ENCODE measurements at places on chromosomes 11 and 22. TPM values are rescaled to one million over a fixed set of nuclear protein-coding genes. Genes with fewer than 3 reads are reported as not detected.

DNAJB7 gene
- not detected for total RNA-seq

VWCE gene
- 6.2 TPM for total RNA-seq

ART1 gene
- not detected for total RNA-seq

OR4C46 gene
- total RNA-seq = not detected

SOX10 gene
- total RNA-seq = not detected

SLC22A12 gene
- total RNA-seq = not detected

VSIG10L2 gene
- not detected for total RNA-seq

GP1BB gene
- total RNA-seq = 1.8 TPM

IL17REL gene
- not detected for total RNA-seq

APOL5 gene
- not detected for total RNA-seq

TSPAN4 gene
- total RNA-seq = 168 TPM

C11orf87 gene
- 4.3 TPM for total RNA-seq

PKNOX2 gene
- 1.2 TPM for total RNA-seq

OR5P2 gene
- total RNA-seq = not detected

XNDC1N gene
- total RNA-seq = 8.8 TPM

LZTR1 gene
- total RNA-seq = 58.0 TPM

CFAP68 gene
- 10.9 TPM for total RNA-seq

PRRG4 gene
- total RNA-seq = 0.29 TPM

OR8G5 gene
- total RNA-seq = not detected

CCDC89 gene
- total RNA-seq = 4.1 TPM

RAG1 gene
- total RNA-seq = 0.36 TPM

PDE2A gene
- 0.36 TPM for total RNA-seq

OR8G1 gene
- total RNA-seq = not detected

HYLS1 gene
- 5.8 TPM for total RNA-seq

FREY1 gene
- total RNA-seq = 1.8 TPM

MFNG gene
- 0.72 TPM for total RNA-seq

SMIM38 gene
- under 0.01 TPM for total RNA-seq

HRAS gene
- 35.7 TPM for total RNA-seq

EFCAB6 gene
- 1.8 TPM for total RNA-seq

TTC36 gene
- total RNA-seq = 1.1 TPM

ROBO4 gene
- 0.59 TPM for total RNA-seq

RTN4R gene
- 0.29 TPM for total RNA-seq

ISX gene
- total RNA-seq = not detected

ABCC8 gene
- not detected for total RNA-seq

GGT5 gene
- total RNA-seq = 7.2 TPM

PIH1D2 gene
- 2.9 TPM for total RNA-seq

MAJIN gene
- not detected for total RNA-seq

LIF gene
- total RNA-seq = 3.2 TPM

HTR3A gene
- not detected for total RNA-seq

DCDC1 gene
- 1.1 TPM for total RNA-seq

OR4S1 gene
- not detected for total RNA-seq

MN1 gene
- 6.2 TPM for total RNA-seq

SAA4 gene
- not detected for total RNA-seq

UCP3 gene
- total RNA-seq = 0.59 TPM

ARAP1 gene
- 95.2 TPM for total RNA-seq

APOBEC3H gene
- total RNA-seq = not detected

MYOD1 gene
- not detected for total RNA-seq

RPS19BP1 gene
- total RNA-seq = 34.7 TPM

RAPSN gene
- total RNA-seq = 0.29 TPM

NXPE1 gene
- not detected for total RNA-seq

LRRC4C gene
- total RNA-seq = 2.2 TPM

RHBDD3 gene
- 25.0 TPM for total RNA-seq

SMIM35 gene
- not detected for total RNA-seq

ARHGAP20 gene
- total RNA-seq = 3.5 TPM

RFPL1 gene
- total RNA-seq = not detected

RSF1 gene
- 36.9 TPM for total RNA-seq

MMP8 gene
- under 0.01 TPM for total RNA-seq

SPI1 gene
- total RNA-seq = not detected

LMO1 gene
- not detected for total RNA-seq
